ENCODE measurements at places on chromosomes 12 and 14.

GRCh38 chr12:89384050-89384758 lies 31.9 kb upstream of the DUSP6 start:
- peak; percentile 48 for DNase-seq

DNA sequence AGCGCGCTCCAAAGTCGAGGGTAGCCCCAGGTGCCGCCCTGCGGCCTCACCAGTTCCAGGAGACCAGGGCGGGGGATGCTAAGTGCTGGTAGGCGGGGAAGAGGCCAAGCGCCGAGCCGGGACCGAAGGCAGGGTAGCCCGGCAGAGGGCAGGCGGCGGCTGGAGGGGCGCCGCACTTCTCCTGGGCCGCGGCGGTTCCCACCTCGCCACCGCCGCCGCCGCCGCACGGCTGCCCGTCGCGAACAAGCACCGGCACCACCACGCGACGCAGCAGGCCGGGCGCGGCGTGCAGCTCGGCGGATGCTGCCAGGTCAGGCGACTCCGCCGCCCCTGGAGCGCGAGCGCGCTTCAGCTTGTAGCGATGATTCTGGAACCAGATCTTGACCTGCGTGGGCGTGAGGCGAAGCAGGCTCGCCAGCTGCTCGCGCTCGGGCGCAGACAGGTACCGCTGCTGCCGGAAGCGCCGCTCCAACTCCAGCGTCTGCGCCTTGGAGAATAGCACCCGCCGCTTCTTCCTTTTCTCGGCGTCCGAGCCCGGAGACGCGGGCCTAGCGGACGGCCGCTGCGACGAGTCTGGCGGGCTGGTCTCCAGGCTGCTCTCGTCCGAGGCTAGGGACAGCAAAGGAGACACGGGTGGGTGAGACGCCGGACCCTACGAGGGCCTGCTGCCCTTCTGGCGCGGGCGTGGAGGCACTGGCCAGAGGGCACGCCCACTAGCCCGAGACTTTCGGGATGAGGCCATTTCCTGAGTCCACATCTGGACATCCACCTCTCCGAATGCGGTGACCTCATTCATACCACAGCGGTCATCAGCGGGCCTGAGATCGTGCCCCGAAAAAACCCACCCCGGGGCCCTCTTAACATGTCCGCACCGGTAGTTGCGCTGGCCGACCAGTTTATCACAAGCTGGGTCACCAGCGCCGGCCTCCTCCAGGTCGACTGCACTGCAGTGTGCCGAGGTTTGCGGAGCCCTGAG lies 1.3 kb downstream of the NKX2-8 start:
- peak; percentile 44 for DNase-seq

DNA sequence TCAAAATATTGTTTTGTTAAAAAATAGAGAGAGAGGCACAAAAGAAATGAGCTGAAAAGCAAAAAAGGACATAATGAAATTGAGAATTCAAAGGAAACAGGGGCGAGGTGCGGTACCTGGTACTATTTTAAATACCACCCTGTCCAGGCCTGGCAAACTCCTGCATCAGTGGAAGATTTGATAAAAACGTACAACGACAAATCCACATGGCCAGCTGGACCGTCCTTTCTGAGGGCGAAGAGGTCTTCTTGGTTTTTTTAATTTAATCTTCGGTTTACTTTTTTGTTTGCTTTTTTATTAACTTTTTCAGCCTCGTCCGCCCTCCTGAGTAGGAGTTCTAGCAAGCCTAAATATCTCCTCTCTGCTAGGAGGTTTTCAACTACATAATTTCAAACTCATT lies 11.9 kb downstream of the BCL11B start:
- DNase-seq, result no peak

GRCh38 chr12:84791444-84791843 lies 121.2 kb downstream of the SLC6A15 start:
- DNase-seq, result no peak

DNA sequence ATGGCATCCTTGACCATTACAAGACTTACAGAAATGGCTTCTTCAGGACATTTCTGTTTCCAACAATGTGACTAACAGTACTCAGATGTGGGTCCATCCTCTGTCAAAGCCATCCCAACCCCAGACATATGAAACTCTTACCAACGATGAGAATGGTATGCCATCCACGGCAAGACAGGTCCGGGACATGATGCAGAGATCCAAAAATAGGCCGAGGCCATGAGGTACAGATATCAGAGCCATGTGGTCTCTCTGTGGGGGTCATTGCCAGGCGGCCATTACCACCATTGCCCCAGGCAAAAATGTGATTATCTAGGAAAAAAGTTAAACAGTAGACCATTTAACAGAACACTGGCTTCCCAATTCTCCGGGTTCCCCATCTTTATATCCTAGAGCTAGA lies 27.5 kb downstream of the ZC2HC1C start:
- DNase-seq, result no peak

DNA sequence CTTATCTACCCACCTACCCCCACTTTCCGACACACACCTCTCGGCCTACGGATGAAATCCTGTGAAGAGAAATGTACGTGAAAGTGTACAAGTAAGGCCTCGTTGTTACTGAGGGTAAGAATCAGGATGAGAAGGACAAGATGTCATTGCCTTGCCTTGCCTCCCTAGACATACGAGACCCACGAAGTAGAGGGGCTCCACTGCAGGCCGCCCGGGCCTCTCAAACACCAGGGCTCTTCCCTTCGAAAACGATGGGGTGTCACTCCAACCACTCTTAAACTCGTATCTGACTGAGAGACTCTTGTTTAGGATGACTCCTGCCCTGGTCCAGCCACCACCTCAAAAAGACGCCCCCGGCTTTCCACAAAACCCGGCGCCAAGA lies 498 bp downstream of the RACGAP1 start:
- no peak for DNase-seq

DNA sequence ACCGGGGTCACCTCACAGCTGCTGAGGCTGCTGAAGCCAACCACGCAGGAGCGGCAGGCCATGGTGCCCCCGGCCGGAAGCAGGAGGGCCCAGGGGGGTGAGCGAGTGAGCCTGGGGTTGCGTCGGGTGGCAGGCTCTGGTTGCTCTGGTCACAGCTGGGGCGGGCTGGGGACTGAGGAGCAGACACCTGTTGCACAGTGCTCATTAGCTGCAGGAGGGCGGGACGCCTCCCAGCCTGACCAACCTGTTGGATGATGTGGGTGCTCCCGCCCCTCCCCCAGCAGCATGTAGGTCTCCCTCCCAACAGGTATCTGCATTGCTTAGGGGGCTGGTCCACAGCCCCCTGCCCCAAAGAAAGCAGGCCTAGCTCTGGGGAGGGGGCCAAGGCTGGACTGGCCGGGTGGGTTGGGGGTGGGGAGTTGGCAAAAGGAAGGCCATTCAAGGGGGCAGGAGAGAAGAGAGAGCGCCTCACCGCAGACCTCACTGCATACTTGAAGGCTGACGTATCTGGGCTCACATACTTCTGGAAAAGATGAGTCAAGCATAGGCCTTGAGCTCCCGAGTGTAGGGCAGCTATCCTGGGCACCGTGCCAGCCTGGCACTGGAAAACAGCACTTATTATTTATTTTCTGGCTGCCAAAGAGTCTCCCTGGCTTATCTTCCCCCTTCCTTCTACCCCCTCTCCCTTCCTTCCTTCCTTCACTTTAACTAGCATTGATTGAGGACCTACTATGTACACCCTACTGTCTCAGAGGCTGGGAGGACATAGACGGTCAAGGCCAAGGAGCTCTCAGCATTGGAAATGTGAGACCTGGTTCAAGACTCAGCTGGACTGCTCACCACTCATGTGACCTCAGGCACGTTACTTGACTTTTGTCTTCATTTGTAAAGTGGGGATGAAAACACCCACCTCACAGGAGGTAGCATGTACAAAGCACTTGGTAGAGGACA lies at the start of gene KRT80:
Gene KRT80, minus strand, starts transcription at position 174 of the 951 bp plus-strand sequence. Its CDS starts 112 bp downstream, at position 62.
- DNase-seq, result peak; percentile 83

GRCh38 chr14:99512571-99513182 lies 31.5 kb downstream of the CCNK start:
- DNase-seq, result no peak

DNA sequence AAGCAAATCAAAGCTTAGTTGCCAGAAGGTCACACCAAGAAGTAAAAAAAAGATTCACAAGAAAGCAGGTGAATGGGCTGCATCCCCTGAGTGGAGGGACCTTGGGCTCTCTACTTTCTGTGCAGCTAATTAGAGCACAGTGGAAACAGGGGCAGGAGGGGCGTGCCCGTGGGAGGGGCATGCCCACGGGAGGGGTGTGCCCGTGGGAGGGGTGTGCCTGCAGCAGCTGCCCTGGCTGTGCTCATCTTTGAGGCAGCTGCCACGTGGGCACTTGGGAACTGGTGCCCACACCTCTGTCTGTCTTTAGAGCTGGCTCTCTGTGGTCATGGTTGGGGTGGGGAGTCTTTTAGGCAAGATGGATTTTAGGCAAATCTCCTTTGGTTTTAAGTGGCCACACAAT lies 60.0 kb downstream of the EML1 start:
- peak; percentile 39 for DNase-seq

- no peak for DNase-seq
Observed at GRCh38 chr14:65934070-65934435, 521.5 kb downstream of the FUT8 start.

DNA sequence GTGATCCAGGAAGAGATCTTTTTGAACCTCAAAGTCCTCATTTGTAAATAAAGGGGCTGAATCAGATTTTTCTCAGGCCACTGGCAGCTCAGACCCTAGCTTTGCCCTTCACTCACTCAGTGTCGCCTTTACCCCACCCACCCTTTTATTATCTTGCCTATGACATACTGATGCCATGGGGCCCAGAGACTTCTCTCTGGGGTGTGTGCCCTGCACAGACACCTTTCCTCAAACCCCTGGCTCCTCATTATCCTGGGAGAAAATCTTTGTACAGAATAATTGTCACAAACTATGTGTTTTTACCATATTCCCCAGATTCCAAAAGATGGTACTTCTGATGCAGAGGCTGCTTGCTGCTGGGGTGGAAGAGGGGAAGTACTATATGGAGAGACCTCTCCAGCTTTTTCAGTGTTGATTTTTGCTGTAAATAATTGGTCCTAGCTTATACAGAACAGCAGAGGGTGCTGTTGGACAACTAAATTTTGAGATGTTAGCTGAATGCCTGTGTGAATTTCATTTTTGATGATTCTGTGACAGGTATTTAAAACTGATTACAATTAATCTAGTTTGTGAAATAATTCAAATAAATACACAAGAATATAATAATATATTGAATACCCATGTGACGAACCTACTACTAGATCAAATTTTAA lies 53.9 kb upstream of the DCD start:
- DNase-seq, result no peak

- DNase-seq, result no peak
Observed at GRCh38 chr12:52535574-52535973, 15.4 kb upstream of the KRT5 start.

GRCh38 chr12:132513070-132513398 lies 23.1 kb downstream of the FBRSL1 start:
- DNase-seq, result no peak

GRCh38 chr12:78888568-78888967 lies 24.0 kb downstream of the SYT1 start:
- DNase-seq, result no peak

- DNase-seq, result no peak
Observed at GRCh38 chr12:42182394-42182793, 37.7 kb upstream of the GXYLT1 start.

- DNase-seq, result no peak
Observed at GRCh38 chr14:87868920-87869319, 124.1 kb downstream of the GALC start.

- DNase-seq, result no peak
Observed at GRCh38 chr12:96265400-96265799, 71.2 kb downstream of the ELK3 start.

DNA sequence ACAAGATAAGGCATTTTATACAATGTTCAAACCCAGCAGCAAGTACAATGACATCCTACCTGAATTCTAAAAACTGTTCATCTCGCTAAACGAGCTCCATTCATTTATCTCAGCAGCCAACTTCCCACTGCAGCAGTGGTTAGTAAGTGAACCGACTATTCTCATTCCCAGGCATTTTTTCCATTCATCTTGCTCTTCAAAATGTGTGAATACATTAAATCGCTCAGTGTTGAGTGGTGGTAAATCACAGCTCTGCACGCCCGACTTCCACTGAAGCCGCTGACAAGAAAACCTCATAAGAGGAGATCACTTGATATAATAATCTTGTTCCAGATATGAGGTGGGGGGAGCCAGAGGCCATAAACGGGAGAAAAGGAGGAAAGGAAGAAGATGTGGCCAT lies 746.2 kb upstream of the USP15 start:
- DNase-seq, result no peak

GRCh38 chr12:46435625-46436024 lies 63.1 kb upstream of the SLC38A2 start:
- DNase-seq, result no peak

- no peak for DNase-seq
Observed at GRCh38 chr12:1006255-1006654, 15.2 kb downstream of the ERC1 start.

GRCh38 chr12:129339336-129339735 lies 486.1 kb downstream of the GLT1D1 start:
- no peak for DNase-seq

DNA sequence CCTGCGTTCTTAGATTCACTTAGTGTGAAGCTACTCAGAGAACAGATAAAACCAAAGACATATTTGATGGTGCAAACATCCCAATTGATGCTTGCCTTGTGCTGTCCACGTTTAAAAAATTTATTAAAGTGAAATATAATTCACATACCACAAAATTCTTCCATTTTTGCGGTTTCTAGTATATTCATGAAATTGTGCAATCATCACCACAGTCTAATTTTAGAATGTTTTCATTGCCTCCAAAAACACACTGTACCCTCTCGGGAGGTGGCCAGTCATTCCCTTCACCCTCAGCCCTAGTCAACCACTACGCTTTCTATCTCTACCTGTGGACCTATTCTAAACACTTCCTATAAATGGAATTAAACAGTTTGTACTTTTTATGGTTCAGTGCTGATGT lies 1109.2 kb downstream of the FLRT2 start:
- DNase-seq, result no peak

- DNase-seq, result no peak
Observed at GRCh38 chr12:25241167-25242020, 9.3 kb downstream of the KRAS start.

DNA sequence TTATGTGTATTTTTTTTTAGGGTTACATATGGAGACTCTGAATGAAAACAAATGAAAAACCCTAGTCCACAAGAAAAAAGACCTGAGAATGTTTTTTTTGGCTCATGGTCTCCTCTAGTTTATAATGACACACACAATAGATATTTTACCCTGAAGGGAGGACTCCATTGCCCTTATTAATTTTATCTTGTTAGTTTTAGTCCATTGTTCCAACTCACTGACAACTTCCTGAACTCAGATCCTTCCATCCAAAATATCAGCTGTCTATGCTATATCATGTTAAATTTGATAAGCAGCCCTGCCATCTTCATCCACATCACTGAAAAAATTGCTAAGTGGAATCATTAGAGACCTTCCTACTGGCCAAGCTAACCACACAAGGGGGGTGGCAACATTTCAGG lies 232.1 kb downstream of the MON2 start:
- DNase-seq, result no peak

DNA sequence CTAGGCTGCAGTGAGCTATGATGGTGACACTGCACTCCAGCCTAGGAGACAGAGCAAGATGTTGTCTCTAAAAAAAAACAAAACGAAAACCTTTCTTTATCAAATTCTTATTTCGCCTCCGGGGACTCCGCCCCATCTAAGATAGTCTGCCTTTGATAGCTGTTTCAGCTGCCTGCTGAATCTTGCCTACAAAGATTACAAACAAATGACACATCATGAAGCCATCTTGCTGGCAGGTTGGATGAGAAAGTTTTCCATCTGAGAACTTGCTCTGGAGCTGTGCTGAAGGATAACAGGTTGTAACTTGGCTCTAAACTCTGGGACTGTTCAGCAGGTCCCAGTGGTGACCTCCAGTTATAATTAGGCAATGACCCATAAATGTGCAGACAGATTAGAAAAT lies 41.8 kb upstream of the AEBP2 start:
- no peak for DNase-seq

- no peak for DNase-seq
Observed at GRCh38 chr12:15526033-15526432, 203.7 kb downstream of the PTPRO start.
